ENCODE measurements at places on chromosomes 12 and 14. TPM values are rescaled to one million over a fixed set of nuclear protein-coding genes. Genes with fewer than 3 reads are reported as not detected.

- H3K4me1 ChIP-seq, result no peaks in the 10 kb centered on the region
- H3K36me3 ChIP-seq, result peaks cover 67% of the 10 kb centered on the region
Observed at GRCh38 chr12:109519787-109520186, 42.4 kb downstream of the UBE3B start.

Gene PIP4K2C
- 39.9 TPM for total RNA-seq

GRCh38 chr14:97813556-97813955 lies 1016.4 kb downstream of the VRK1 start:
- no peak for DNase-seq
- H3K4me1 ChIP-seq, result no peaks in the 10 kb centered on the region
- no peaks in the 10 kb centered on the region for H3K27me3 ChIP-seq
- H3K4me3 ChIP-seq, result no peak overlapping the region

Gene AMDHD1
- 6.8 TPM for total RNA-seq

Gene TSPAN9
- 50.2 TPM for total RNA-seq

GRCh38 chr12:128170181-128170580 lies 96.8 kb upstream of the TMEM132C start:
- no peak overlapping the region for H3K4me3 ChIP-seq
- H3K36me3 ChIP-seq, result no peaks in the 10 kb centered on the region
- no peak overlapping the region for H3K27ac ChIP-seq
- no peak for DNase-seq

Gene LTA4H
- total RNA-seq, result 39.9 TPM

DNA sequence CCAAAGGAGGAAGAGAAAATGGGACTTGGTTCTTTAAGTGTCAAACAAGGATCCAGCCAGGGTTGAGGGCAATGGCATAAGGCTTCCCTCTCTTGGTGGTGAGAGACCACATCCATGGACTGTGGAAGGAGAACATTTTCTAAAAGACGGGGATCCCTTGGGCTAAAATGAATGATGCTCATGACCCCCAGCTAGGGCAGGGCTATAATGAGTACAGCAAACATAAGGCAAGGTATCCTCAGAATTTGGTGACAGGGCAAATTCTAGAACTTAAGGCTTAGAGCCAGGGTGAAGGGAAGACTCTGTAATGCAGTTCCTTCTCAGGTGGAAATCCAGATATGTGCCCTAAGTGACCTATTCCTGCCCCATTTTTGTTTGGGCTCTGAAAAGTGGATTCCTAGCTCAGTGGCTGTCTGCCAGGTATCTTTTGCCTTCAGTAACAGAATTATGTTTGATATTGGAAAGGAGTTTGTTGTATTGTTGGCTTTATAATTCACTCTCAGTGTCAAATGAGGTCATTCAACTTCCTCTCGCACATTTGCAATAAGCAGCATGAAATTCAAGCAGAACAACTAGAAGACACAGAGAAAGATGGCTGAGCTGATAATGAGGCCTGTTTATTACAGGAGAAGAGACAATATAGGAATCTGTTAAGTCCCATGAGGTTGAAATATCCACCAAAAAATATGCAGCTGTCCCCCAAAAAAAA lies 76.8 kb downstream of the DAD1 start:
- DNase-seq, result no peak
- H3K27ac ChIP-seq, result peak overlapping the region; percentile 20
- no peak overlapping the region for H3K4me3 ChIP-seq

All from thoracic aorta (tissue), 2 donors.